ENCODE measurements at places on chromosomes 3 and 15.

DNA sequence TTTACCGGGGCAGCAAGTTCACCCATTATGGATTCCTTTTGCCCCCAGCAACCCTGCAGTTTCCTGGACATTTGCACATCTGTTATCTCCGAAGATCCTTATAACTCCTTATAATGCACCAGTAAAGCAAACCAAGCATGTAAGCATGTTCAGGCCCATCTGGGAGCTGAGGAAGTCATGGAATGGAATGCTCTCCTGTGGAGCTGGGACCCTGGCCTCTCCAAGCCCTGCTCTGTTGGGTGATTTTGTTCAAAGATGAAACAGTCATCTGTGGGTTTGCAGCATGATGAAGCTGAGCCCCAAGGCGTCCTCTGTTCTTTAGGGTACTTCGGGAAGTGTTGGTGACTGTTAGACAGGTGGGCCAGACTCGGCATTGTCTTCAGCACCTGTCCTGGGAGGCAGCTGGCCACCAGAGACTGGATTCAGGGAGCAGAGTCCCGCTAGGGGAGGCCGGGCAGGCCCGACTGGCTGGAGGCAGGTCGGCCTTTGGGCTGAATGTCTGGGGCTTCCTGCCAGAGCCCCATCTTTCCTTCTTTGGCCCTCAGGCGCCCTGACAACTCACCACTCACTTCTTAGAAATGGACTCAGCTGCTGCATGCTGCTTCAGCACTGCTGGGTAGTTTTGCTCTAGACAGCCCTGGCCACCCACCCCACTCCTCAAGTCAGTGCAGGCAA is 3.9 kb downstream of the DNAH1 start:
- DNase-seq: no peak

DNA sequence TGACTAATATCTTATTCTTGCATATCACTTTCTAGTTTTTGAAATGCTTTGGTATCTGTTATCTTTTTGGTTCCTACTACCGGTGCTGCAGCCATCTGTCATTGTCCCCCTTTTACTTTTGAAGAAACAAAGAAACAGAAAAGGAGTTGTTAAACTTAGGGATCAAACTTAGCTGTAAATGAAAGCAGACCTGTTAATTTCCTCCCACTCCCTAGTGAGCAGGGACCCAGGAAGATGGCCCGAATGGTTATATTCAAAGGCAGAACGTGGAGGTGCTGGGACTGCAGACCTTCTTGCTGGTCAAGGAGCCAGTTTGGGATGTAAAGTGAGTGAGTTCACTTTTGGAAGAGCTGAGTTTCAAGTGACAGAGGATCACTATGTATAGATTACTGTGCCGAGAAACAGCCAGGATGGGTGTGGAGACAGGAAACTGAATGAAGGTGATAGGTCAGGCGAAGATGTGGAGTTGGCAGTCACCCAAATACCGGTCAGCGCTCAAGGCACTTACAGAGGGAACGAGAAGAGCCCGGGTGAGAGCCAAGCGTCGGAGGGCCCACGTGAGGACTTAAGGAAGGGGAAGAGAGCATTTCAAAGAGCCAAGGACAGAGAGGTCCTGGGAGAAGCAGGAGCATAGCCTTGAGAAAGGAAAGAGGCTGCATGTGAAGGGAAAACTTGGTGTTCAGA is 20.1 kb downstream of the KBTBD8 start:
- DNase-seq: no peak

GRCh38 chr3:134910026-134910425 is 115.0 kb downstream of the EPHB1 start:
- DNase-seq: no peak

DNA sequence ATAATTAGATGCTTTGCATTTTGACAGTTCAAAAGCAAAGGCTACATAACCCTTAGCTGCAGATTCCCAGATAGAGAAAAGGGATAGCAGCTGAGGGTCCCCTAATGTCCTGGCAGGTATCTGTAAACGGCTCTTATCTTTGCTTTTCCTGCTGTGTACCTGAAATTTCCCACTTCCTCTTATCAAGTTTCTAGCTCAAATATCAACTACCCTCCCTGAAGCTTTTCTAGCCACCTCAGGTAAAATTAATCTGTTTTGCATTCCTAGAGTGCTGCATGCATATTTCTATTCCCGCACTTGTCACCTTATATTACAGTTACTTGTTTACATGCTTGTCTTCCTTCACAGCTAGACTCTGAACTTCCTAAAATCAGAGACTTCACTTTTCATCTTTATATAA is 55.6 kb upstream of the STXBP5L start:
- DNase-seq: no peak

DNA sequence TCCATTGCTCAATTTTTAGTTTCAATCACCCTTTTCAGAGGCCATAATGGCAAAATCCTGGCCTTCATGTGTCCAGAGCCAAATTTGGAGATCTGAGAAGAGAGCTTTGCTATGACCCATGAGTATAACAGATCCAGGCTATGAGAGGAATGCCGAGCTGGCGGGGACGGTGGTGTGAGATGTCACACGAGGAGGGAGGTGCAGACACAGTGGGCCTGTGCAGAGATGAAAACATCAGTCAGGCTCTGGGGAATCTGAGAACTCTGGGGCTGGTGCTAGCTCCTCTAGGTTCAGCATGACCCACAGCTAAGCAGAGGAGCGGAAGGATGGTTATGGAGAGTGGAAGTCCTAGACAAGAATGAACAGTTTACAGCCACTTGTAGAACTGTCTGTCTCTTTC is 398.3 kb upstream of the ATP10A start:
- DNase-seq: no peak

DNA sequence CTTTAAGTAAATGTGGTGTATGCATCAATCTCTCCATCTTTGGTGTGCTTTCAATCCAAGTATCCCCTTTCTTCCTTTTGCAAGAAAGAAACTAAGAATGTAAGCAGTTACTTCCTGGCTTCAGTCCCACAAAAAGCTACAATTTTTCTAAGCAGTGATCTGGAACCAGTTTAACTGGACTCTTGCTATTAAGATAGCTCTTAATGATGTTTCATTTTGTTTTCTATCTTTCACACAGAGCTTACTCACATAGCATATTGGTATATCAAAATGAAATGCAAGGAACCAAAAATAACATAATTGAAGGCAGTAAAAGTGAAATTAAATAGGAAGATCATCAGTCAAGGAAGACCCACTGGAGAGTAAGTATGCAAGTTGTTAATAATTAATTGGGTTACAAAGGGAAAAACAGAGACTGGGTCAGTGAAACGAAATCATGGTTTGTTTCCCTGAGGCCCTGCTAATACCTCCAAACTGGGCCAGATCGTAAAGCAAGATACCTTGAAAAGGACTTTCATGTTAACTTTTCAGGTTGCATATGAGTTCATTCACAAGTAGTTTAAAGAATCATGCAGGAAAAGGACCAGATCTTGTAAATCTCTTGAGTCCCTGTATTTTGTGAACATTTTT is 41.9 kb downstream of the GPR160 start:
- no peak for DNase-seq

DNA sequence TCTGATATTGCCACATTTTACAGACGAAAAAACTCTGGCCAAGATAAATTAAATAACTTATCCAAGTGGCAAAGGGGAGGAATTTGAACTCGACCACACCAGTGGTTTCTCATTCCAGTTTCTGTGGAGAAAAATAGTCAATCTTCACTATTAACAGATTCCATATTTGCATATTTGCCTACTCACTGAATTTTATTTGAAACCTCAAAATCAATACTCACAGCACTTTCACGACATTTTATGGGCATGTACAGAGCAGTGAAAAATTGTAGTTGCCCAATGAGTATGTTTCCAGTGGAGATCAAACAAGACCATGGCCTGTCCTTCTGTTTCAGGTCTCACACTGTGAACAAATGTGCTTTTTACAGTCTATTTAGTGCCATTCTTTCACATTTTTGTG is 374.3 kb downstream of the MAGI1 start:
- no peak for DNase-seq

DNA sequence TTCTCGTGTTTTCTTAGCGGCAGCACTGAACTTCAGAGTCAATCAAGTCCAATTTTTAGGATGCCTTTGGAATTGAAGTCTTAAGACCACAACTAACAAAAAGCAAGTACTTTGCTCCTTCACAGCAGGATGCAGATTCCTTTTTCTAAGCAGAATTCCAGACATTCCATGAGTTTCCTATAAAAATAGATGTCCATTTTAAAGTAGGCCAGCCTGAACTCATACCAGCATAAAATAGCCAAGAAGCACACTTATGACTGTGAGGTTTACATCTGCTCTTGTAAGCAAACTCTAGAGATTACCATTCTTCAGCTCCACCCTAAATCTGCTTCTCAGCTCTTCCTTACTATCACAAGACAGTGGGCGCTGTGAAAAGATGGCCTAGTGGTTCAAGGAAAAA is 85.8 kb downstream of the THBS1 start:
- DNase-seq: no peak

DNA sequence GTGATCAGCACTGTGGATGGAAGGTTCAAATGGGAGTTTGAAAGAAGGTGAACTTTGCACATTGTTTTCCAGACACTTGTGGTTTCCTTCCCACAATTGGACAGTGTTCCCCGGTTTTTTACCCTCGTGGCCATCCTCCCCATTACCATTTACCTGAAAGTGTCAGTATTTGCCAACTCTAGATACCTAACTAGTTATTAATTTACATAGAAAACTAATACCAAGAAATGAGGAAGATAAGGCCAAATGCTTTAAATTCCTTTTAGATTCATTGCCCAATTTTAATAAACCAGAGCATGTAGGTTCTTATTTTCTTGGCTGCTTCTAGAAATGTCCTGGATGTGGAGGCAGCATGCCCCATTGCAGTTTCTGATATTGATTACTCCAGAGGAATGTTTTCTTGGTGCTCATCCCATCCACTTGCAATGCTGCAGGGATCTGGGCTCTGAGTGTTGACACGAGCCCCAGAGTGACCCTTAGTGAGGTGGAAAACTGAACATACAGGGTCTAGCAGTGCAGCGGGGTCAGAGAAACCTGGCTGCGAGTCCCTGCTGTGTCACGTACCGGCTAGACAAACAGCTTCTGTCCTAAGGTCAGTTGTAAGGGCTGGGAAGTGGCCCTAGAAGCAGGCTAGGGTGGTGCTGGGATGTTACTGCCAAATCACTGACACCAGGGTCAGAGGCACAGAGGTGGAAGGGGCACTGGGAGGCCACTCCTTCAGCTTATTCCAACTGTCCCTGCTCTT is 23.5 kb downstream of the LSM3 start:
- no peak for DNase-seq

DNA sequence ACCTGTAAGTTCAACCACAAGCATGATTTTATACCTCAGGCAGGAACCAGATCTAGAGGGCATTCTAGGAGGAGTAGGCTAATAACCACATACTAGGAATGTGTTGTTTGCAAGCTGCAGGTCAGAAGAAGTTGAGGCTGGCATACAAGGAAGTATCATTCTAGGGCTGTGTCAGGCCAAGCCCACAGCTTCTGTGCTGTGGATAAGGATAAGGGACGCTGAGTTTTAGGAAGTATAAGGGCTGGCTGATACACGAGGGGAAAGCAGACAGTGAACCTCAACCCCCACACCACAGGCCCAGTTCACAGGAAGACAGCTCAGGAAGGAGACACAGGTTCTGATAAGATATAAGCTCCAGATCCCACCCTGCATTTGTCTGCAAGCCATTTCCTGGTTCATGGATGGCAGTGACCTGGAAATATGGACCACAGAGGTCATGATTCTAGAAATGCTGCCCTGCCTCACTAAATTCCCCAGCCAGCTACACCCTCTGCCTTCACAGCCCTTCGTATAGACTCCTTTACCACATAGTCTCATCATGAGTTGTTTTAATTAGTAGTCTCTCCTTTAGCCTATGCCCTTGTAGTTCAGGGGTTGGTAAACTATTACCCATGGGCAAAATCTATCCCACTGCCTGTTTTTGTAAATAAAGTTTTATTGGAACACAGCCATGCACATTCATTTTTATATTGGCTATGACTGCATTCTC is 260.7 kb downstream of the OPA1 start:
- DNase-seq: no peak

DNA sequence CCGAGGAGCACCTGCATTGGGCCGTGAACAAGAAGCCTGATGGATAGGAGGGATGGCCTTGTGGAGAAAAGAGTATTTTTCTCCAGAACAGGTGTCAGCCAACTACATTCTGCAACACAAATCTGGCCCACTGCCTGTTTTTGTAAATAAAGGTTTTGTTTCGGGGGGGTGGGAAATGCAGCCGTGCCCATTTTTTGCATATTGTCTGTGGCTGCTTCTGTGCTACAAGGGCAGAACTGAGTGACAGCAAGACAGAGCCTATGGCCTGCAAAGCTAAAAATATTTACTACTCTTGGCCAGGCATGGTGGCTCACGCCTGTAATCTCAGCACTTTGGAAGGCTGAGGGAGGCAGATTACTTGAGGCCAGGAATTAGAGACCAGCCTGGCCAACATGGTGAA is 95.9 kb upstream of the AKAP13 start:
- no peak for DNase-seq

DNA sequence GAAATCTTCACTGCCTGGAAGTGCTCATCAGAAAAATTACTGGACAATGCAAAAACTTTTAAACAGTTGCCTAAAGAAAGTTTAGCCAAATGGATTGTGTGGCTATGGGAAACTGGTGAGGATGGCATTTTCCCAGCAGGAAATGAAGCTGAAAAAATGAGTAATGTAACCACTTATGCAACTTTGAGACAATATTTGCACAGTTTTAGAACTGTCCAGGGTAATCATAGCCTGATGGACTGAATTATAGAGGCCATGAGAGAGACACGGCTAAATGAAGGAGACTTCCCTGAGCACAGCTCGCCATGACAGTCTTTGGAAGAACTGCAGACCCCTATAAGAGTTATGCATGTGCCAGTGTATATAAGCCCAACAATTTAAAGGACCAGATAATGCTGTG is 881.5 kb downstream of the VGLL3 start:
- no peak for DNase-seq

DNA sequence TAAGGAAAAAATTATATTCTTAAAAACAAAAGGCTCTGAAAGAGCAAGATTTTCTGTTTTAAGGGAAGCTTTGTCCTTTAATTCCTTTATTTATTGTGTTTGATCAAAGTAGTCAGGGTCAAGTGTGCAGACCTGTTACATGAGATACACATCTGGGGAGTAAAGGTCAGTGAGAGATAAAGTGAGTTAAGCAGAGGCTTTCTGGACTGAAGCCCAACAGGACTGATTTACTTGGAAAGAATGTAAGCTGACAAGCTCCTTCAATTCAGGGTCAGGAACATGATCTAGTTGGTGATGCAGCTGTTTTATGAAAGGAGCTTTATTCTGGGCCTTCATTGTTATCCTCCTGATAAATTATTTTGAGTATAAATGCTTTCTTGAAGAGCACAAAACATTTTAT is 20.7 kb upstream of the OTOL1 start:
- DNase-seq: no peak

- DNase-seq: no peak
Measured at GRCh38 chr15:50236433-50236832, 29.1 kb downstream of the HDC start.

Data from stimulated activated CD8-positive, alpha-beta memory T cell treated with anti-CD3 and anti-CD28 coated beads, Interleukin-7, amount 100 ng/mL, for 1 hour (primary cell).